ENCODE measurements at places on chromosomes 13 and 19.
A peak's percentile ranks its signal among the peaks of the same experiment; 100 is the strongest.

DNA sequence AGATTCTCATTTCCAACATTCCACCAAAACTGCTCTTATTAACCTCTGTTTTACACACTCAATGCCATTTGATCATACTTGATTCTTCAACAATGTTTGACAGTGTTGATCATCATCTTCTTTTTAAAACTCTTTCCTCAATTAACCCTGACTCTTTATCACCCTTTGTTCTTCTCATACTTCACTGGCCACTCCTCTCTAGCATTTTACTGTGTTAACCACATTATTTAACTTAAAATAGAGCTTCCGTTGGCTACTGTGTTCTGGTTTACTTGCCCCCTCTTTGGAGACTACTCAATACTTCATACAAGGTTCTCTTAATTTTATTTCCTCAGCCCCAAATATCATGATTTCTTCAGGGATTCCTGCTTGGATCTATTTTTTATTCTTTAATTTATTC is 121.1 kb upstream of the SPRY2 start:
- no peak for DNase-seq

DNA sequence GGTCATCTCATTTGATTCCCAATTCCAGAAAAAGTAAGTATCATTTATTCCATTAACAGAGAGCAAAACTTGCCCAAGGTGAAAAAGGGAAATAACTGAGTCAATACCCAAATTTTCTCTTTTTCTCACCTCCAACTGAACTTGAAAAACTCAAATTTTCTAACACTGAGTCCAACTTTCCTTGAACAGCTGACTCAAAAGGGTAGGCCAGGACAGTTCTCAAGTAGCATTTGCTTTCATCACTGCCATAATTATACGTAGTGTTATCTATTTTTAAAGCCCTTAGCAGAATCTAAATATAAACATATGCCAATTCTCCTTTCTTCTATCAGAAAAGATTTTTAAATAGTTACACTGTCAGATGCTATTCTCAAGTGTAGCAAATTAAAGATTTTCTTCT is 3.5 kb downstream of the N4BP2L2 start:
- DNase-seq, result no peak

DNA sequence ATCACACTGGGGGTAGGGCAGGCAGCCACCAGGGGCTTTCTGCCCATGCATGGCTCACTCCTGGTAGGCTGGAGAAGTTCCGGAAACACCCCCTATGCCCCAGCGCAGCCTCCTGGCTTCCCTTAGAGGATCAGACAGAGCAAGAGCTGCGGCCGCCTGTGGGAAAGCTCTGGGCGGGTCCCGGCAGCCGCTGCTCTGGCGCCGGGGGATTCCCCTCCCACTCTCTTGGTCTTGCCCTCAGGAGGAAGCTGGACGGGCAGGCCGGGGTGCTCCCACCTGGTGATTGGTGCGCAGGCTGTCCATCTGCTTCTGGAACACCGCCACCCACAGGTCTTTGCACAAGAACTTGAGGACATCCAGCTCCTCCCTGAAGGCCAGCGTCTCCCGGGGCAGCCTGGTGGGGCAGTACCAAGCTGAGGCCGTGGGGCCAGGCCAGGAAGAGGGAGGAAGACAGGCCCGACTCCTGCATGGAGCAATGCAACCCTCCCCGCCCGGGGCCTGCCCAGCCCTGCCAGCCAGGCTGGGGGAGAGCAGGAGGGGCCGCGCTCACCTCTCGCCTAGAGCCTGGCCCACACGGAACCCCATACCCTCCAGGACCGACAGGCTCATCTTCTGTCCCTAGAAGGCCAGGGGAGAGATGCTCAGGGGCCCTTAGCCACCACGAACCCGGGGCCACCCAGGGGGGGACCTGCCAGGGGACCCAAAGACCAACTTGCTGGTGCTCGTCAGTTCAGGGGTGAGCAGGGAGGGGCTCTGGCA is 4.0 kb upstream of the NKPD1 start:
- peak; percentile 57 for DNase-seq

- no peak for DNase-seq
These were observed 136.5 kb upstream of the GPR12 start for GRCh38 chr13:26896986-26897668.

DNA sequence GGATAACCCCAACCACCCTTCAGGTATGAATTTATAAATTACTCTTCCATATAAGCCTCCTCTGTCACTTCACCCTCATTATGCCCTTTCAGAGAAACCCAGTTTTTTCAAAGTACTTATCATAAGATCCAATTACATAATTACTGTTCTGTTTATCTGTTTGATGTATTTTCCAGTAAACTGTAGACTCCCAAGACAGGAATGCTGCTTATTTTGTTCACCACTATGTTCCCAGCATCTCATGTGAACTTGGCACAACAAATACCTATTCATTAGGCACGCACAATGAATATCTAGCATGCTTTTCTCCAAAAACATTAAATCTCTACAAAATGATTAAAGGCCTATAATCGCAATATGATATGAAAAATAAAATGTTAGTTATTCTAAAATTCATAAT is 13.2 kb downstream of the ENOX1 start:
- DNase-seq, result no peak

DNA sequence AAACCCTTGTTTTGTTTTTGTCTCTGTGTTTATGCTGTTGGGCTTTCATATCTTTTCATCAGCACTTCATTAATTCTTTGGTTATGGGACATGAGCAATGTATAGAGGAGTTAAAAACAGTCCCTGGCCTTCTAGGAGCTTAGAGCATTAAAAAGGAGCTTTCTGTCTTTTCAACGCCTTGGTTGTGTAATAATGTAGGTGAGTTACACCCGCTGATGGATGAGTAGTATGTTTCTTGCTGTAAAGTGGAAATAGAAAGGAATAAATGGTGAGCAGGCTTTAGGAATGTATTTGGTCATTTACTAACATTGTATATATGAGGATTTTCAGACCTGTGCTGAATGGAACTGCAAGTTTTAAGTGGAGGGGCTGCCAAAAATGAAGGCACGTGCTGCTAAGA is 121.5 kb upstream of the RNF113B start:
- no peak for DNase-seq

DNA sequence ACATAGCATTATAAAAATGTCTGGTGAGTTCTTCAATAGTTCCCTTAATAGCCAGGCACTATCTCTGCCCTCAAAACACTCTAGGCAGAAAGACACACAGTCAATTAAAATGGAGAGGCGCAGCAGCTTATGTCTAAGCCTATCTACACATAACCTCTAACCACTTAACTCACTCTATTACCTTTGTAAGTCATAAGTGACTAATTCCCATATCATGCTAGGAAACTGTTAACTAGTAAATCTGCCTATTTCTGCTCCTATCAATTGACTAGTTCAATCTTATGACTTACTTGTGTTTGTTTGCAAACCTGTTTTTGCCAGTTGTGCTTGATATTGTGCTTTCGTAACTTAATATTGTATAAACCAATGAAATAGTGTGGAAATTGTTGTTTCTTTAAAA is 3.2 kb downstream of the CCDC122 start:
- no peak for DNase-seq

DNA sequence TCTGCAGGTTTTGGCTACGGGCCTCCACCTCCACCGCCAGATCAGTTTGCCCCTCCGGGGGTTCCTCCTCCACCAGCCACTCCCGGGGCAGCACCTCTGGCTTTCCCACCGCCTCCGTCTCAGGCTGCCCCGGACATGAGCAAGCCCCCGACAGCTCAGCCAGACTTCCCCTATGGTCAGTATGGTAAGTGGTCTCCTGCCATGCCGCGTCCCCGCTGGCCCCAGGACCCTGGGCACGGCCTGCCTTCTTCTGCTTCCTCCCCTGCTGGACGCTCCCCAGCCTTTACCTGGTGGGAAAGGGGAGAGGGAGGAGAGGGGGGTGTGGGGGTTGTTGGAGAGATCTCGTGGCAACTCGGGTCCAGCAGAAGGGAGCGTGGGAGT is 5.7 kb upstream of the RPS15 start:
- no peak for DNase-seq

DNA sequence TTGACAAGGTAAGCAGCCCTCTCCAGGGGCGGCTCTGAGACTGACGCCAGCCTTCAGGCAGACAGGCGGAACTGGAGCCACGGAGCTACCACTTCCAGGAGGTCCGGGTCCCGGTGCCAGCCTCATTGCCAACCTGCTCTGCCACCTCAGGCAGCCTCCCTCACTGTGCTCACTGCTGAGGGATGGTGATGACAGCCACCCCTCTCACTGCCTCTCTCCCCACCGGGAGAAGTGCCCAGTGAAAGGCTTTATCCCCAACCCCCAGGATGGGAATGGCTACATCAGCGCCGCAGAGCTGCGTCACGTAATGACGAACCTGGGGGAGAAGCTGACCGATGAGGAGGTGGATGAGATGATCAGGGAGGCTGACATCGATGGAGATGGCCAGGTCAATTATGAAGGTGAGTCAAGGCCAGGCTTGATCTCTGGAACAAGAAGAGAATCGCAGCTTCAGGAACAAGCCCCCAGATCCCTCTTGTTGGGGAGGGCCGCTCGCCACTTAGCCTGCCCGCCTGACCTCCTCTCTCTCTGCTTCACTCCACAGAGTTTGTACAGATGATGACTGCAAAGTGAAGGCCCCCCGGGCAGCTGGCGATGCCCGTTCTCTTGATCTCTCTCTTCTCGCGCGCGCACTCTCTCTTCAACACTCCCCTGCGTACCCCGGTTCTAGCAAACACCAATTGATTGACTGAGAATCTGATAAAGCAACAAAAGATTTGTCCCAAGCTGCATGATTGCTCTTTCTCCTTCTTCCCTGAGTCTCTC is 7.6 kb downstream of the CALM3 start:
- no peak for DNase-seq

DNA sequence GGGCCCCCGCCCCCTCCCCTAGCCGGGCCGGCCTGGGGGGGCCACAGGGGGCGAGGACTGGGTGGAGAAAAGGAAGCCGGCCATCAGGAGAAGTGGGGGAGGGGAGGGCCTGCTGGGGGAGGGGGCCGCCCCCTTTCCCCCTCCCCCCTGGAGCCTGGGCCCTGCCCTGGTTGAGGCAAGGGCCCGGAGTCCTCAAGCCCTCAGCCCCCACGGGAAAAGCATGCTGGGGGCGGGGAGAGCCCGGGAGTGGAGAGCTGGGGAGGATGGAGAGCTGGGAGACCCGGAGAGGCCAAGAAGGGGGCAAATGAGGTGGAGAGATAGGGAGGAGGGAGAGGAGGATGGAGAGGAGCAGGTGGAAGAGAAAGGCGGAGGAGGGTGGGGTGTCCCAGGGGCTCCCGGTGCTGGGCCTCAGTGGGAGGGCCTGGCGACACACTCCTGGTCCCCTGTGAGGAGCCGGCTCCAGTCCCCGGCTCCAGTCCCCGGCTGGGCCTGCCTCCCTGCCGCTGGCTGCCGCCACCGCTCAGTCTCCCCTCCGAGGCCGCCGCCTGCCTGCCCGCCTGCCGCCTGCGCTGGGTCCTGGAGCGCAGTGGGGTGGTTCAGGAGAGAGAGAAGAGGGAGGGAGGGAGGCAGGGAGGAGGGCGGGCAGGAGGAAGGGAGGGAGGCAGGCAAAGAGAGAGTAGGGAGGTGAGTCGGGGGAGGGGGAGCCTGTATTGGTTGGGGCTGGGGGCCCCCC is at the start of gene GRIK5:
Gene GRIK5 (minus strand): TSS at position 588 of the 733 bp plus-strand sequence. CDS start 4,436 bp downstream, outside the sequence.
- DNase-seq, result no peak

GRCh38 chr13:93965587-93965986 is 513.9 kb downstream of the DCT start:
- DNase-seq, result no peak

DNA sequence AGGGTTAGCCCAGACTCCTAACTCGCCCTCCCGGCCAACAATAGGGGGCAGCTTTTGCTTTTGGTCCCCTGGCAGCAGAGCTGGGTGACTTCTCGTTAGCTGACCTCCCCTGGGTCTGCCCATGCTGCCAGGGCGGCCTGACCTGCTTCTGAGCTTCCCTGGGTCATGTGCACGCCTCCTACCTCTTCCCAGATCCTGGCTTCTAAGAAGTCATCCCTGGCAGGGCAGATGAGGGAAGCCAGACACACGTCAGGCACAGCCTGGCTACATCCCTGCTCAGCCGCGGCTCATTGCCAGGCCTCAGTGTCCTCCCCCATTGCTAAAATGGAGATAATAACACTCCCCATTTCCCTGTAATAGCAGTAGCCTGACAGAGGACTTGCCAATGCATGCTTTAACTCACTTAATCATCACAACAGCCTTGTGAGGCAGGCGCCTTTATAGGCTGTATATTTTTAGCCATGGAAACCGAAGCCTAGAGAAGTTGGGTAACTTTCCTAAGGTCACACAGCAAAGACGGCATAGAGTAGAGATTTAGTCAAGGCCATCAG is 2.1 kb downstream of the KCNK6 start:
- no peak for DNase-seq

- no peak for DNase-seq
These were observed 82.8 kb downstream of the INSR start for GRCh38 chr19:7211191-7211951.

- peak; percentile 70 for DNase-seq
These were observed 15.1 kb downstream of the PRAM1 start for GRCh38 chr19:8487137-8487851.

- DNase-seq, result peak; percentile 68
These were observed 148.4 kb downstream of the AKAP11 start for GRCh38 chr13:42420304-42420703.

- no peak for DNase-seq
These were observed 117.3 kb downstream of the DLEU7 start for GRCh38 chr13:50726164-50726563.

DNA sequence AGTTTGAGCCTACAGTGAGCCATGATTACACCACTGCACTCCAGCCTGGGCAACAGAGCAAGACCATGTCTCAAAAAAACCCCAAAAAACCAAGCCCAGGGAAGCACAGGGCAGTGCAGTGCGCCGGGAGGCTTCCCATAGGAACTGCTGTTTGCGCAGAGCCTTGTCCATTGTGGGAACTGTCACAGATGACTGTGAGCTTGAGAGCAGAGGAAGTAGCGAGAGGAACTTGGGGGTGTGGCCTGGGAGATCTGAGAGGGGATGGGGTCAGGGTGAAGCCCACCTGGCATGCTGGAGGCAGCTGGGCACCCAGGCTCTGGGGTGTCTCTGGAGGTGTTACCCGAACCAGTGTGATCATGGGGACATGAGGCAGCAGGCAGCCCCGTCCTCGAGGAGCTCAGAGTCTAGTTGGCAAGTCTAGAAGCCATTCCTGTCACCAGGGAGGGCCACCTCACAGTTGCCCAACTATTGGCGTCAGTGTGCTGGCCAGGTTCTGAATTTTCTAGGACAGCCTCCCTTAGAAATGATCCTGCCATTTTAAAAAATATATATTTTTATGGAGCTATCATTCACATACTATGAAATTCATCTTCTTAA is 10.4 kb downstream of the KDM4B start:
- no peak for DNase-seq

- no peak for DNase-seq
These were observed 815.4 kb downstream of the DACH1 start for GRCh38 chr13:71051573-71051972.

DNA sequence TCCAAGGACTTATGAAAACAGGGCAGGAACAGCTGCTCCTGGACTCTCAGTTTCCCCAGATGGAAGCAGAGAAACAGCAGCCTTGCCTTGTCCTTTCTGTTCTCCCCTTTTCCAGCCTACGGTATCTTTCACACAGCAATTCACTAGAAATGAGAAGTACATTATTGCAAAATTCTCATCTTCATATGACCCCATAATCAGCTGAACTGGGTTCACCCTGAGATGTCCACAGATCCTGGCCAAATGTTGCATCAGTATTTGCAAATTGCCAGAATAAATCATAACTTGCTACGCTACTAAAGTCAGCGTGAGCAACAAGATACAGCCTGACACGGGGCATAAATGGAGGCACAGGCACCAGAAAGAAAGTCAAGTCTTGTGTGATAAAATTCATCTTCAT is 16.1 kb downstream of the VSTM1 start:
- DNase-seq, result no peak
